ENCODE measurements at places on chromosomes 4 and X. TPM values are rescaled to one million over a fixed set of nuclear protein-coding genes. Genes with fewer than 3 reads are reported as not detected.

The RHOXF1 gene
- not detected for total RNA-seq

The SCML2 gene
- 0.62 TPM for total RNA-seq

The ANOS1 gene
- 16.6 TPM for total RNA-seq

The MAGEC3 gene
- not detected for total RNA-seq

The IBSP gene
- not detected for total RNA-seq

The PLXNB3 gene
- total RNA-seq: 5.2 TPM

The PPP2R2C gene
- 0.80 TPM for total RNA-seq

The COL4A5 gene
- 33.2 TPM for total RNA-seq

The SGMS2 gene
- total RNA-seq: 94.0 TPM

The VCX3B gene
- total RNA-seq: not detected
